ENCODE measurements at places on chromosomes 6 and 20.

DNA sequence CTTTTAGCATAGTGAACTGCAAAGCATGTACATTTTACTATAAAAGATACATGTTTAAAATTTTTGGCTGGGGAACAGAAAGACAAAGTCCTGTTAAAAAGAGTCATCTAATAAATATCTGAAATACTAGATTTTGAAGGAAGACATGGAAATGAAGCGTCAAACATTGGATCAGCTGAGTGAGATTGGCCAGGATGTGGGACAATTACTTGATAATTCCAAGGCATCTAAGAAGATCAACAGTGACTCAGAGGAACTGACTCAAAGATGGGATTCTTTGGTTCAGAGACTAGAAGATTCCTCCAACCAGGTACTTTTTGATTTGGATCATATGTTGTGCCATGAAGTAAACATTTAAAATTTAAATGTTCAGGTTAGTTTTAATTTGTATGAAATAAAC is 162.3 kb downstream of the UTRN start:
- DNase-seq = no peak

DNA sequence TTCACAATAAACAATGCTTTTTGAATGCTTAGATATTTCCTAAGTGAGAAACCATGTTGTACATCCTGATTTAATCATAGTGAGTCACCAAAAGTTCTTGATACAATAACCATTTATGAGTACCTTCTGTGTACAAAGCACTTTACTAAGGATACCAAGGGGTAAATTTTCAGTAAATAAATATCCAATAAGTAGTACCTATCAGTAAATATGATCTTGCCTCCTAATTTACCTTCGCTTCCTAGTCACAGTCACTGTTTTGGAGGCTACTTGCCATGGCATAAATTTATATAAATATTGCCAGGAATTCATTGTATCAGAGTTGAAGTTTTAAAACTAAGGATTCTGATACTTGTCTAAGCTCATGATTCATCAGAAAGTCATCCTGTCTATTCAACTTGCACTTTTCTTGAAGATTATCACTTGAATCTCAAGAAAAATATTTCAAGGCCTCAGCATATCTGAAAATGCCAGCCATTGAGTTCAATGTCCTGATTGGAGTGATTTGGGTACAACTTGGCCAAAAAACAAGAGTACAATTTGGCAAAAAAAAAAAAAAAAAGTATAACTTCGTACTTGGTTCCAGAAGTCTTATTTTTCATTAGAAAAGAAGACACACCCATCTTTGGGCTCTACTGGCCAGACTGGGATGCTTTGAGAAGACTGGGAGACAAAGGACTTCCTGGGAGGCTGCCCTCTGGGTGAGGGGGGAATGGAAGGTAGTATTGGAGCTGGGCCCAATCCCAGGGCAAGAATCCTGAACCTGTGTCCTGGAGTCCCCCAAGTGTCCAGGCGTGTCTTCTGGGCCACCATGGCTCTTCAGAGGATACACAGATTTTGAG is 32.8 kb downstream of the RAB22A start:
- no peak for DNase-seq

GRCh38 chr6:143803769-143804568 is 39.2 kb upstream of the LTV1 start:
- DNase-seq = no peak

DNA sequence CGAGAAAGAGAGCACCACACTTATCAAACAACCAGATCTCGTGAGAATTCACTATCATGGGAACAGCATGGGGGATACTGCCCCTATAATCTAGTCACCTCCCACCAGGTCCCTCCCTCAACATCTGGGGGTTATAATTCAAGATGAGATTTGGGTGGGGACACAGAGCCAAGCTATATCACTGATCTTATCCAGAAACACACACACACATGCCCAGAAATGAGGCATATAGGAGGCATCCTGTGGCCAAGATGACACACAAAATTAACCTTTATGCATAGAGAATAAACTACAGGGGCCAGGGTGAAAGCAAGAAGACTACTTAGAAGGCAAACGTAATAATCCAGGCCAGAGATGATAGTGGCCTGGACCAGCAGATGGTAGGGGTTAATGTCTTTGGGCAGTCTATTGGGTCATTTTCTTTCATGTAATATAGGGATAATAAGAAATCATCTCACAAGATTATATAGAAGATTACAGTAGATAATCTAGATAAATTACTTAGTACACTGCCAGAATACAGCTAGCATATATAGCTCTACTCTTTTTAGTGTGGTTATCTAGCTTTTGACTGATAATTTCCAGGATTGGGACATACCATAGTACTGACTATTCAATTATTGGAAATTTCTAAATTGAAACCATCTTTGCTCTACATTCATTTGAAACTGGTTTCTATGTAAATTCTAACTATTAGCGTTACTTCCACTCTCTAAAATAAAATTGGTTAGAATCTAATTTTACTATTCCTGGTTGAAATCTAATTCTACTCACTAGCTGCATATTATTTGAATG is 20.0 kb downstream of the RNF144B start:
- DNase-seq = no peak

DNA sequence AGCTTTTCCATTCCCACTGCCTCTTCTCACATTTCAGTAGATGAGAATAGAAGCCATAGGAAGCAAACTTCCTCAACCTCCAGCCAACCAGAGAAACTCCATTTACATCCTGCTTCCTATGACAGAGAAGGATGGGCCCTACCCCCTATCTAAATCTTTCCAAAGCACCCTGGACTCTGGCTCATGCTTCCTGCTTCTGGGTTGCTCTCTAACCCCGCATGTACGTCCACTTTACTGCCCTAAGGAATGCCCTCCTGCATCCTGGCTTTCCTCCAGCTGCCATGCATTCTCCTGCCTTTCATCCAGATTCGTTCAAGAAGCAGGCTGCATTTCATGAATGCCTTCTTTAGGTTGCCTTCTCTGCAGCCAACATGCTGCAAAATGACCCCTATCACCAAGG is 91.9 kb downstream of the FAM217A start:
- DNase-seq = no peak

- no peak for DNase-seq
Observed at GRCh38 chr20:40811004-40811403, 122.0 kb upstream of the MAFB start.

- peak; percentile 60 for DNase-seq
Observed at GRCh38 chr20:50192364-50193198, 2.0 kb downstream of the CEBPB start.

GRCh38 chr6:44038543-44039065 is 88.6 kb downstream of the MRPL14 start:
- no peak for DNase-seq

- no peak for DNase-seq
Observed at GRCh38 chr20:2692036-2692885, at the start of gene EBF4. TSS of gene EBF4 (plus strand) at chr20:2692780. CDS start at chr20:2693646, 866 bp downstream.

- DNase-seq = no peak
Observed at GRCh38 chr6:57432157-57432556, 114.7 kb downstream of the PRIM2 start.

DNA sequence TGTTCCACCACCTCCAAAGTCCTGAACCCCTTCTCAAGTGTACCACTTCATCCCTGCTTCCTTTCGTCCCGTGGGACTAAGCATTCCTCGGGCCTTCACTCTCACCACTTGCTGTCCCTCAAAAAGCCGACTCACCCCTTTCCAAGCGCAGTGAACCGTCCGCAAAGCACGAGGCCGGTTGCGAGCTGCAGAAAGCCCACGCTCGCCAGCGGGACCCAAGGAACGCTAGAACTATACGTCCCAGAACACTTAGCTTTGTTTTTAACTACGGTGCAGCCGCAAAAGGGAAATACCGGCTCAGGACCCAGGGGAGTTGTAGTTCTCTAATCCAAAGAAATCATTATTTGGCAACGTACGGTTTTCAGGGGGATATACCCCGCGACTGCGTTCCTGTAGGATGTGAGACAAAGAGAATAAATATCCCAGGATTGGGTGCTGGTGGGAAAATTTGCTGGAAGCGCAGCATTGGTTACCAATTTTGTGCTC is 416 bp upstream of the POLR1H start:
- no peak for DNase-seq

GRCh38 chr6:29943053-29943966 is 978 bp downstream of the HLA-A start:
- no peak for DNase-seq

GRCh38 chr6:133995296-133995695 is 42.3 kb downstream of the TBPL1 start:
- DNase-seq = no peak

DNA sequence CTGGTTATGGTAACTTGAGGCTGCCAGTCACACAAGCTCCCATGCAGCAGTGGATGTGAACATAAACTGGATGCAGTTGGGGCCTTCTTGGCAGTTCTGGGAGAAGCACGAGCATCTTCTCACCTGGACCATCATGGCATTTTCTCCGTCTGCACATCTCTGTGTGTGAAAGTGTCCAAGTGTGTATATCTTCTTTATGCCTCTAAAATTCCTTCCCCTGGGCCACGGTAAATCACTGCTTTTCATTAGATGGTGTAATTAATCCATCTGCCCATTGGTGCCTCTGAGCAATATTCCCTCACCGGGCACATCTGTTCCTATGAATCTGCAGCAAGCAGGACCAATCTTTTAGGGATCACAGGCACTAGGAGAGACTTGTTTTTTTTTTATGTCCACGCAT is 138.0 kb downstream of the MAP3K7 start:
- no peak for DNase-seq

GRCh38 chr20:63830841-63831588 is at the start of gene ZBTB46:
TSS of gene ZBTB46 (minus strand) at chr20:63831264. CDS start at chr20:63790757, 40,507 bp downstream.
- DNase-seq = no peak

DNA sequence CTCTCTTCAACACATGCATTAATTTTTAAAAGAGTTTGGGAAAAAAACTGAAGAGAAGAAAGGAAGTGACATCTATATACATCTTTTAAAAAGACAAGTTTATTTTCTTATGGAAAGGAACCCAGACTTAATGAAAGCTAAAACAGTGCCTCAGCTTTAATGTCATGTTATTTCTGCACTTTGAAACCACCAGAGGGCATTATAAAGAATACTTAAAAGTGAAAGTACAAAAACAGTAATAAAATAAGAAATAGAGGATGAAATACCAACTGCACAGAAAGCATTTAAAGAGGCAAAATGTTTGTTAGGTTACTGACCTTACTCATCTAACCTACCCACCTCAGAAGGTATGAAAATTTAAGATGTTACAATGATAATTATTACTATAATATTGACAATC is 98.8 kb downstream of the HUS1B start:
- no peak for DNase-seq

DNA sequence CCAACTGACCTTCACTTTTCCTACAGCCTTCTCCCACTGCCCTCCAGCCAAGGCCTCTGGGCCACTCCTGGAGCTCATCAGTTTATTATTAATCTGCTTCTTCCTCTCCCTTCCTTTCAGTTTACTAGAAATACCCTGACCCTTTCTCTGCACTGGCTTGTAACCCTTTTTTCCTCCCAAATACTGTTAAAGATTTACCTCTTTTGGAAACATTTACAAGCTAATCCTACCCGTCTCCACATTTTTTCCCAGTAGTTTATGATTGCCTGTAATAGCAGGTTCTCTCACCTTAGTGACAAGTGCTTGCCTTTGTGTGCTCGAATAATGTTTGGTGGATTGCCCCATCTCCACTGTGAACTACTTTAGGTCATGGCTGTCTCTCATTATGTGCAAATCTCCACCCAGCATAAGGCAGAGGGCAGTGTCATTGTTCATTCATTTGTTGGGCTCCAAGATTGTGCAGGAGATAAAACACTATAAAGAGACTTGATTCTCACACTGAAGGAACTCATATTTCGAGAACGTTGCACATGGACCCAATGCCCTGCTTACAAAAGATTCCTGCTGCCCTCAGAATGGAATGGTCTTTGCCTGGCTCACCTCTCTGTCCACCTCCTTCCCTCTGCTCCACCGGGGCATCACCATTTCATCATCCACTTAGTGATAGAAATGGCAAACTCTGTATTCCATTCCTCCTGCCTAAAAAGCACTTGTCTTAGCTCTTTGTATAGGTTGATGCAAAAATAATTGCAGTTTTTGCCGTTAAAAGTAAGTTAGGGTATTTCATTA is 491.1 kb downstream of the UTRN start:
- no peak for DNase-seq

DNA sequence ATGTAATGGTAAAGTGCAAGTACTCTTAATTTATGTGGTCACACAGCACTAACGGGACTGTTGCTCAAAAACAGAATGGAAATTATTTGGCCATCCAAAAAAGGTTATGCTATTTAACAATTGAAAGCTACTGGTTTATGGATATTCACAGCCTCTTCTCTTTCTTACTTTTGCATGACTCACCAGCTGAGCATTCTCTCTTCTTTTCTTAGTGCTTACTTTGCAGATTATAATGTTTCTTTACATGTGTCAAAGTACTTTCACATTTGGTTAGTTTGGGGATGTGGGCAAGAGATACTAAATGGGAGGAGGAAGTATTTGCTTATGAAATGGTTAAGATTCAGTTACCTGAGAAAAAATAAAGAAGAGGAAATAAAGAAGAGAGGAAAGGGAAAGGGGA is 610.5 kb downstream of the HTR1B start:
- no peak for DNase-seq

DNA sequence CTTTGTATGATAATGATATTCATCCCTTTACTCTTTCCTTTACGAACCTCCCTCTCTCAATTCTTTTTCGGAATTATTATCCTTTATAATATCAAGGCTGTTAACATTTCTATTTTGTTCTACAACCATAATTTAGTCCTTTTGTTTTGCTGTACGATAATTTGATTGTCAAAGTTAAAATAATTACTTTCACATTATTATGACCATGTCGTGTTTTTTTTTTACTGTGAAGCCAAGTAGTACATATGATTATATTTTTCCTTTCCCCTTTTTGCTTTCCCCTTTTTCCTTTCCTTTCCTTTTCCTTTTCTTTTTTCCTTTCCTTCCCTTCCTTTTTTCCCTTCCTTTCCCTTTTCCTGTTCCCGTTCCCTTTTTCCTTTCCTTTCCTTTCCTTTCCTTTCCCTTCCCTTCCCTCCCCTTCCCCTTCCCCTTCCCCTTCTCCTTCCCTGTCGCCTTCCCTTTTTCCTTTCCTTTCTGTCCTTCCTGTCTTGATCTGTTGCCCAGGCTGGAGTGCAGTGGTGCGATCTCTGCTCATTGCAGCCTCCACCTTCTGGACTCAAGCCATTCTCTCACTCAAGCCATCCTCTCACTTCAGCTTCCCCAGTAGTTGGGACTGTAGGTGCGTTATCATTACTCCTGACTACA is 19.5 kb downstream of the CD2AP start:
- DNase-seq = no peak

DNA sequence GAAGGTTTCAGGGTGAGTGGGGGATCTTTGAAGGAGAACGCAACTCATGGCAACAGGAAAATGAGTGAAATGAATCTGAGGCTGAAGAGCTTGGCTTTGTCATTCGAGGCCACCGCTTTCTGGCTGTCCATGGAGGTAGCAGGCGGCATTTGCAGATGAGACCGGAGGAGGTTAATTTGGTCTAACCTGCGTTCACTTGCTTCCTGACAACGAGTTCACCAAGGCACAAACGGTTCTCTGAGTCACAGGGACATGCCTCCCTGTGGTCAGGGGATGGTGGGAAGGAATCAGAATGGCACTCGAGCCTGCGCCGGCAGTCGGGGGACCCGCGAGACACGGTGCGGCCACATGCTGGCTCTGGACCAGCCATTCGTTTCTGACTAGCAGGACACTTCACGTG is 75.0 kb downstream of the IRF4 start:
- no peak for DNase-seq

Data from stimulated activated CD8-positive, alpha-beta memory T cell treated with anti-CD3 and anti-CD28 coated beads, Interleukin-2, amount 100 ng/mL, for 1 hour (primary cell).